Regular cardiac myocyte (primary cell): ENCODE measurements at places on chromosomes 13 and 19. TPM values are rescaled to one million over a fixed set of nuclear protein-coding genes. Genes with fewer than 3 reads are reported as not detected.

ZNF317 gene
- 13.2 and 14.4 TPM in 2 replicates for total RNA-seq

ZNF229 gene
- 8.6 and 13.0 TPM in 2 replicates for total RNA-seq

CATSPERD gene
- not detected in 2 replicates for total RNA-seq

PSG7 gene
- total RNA-seq = under 0.01 TPM in 2 replicates

SMIM7 gene
- 82.0 and 83.0 TPM in 2 replicates for total RNA-seq

RYR1 gene
- total RNA-seq = under 0.01 and 1.1 TPM in 2 replicates

LILRB5 gene
- not detected in 2 replicates for total RNA-seq

GRK1 gene
- 0.85 TPM in 1 of 2 replicates, not detected in the other for total RNA-seq

CA11 gene
- total RNA-seq = 0.58 and 2.5 TPM in 2 replicates

TOMM40 gene
- 36.9 and 94.9 TPM in 2 replicates for total RNA-seq

GSX1 gene
- total RNA-seq = not detected in 2 replicates

ZNF737 gene
- 8.2 and 20.6 TPM in 2 replicates for total RNA-seq

C1QTNF9B gene
- not detected in 2 replicates for total RNA-seq

LRRC63 gene
- 0.19 and 0.28 TPM in 2 replicates for total RNA-seq
